ENCODE measurements at places on chromosomes 1 and 21. TPM values are rescaled to one million over a fixed set of nuclear protein-coding genes. Genes with fewer than 3 reads are reported as not detected.
A peak's percentile ranks its signal among the peaks of the same experiment; 100 is the strongest.

GRCh38 chr1:232570007-232570406, 59.9 kb downstream of the SIPA1L2 start:
- no peak overlapping the region for H3K4me3 ChIP-seq
- no peak overlapping the region for H3K27ac ChIP-seq
- DNase-seq, result no peak
- no peaks in the 10 kb centered on the region for H3K36me3 ChIP-seq
- no peaks in the 10 kb centered on the region for H3K27me3 ChIP-seq
- no peaks in the 10 kb centered on the region for H3K4me1 ChIP-seq

- H3K27me3 ChIP-seq, result no peaks in the 10 kb centered on the region
- H3K27ac ChIP-seq, result no peak overlapping the region
- peak; percentile 26 for DNase-seq
- no peaks in the 10 kb centered on the region for H3K36me3 ChIP-seq
Measured at GRCh38 chr21:44892536-44893277, 19.2 kb upstream of the PTTG1IP start.

GRCh38 chr21:27371115-27371974, 404.5 kb upstream of the ADAMTS5 start:
- no peaks in the 10 kb centered on the region for H3K27me3 ChIP-seq
- no peaks in the 10 kb centered on the region for H3K36me3 ChIP-seq
- no peak overlapping the region for H3K4me3 ChIP-seq
- H3K4me1 ChIP-seq, result no peaks in the 10 kb centered on the region
- no peak for DNase-seq
- H3K27ac ChIP-seq, result no peak overlapping the region

GRCh38 chr21:35575280-35575915, 484.9 kb downstream of the SETD4 start:
- H3K27ac ChIP-seq, result no peak overlapping the region
- H3K4me3 ChIP-seq, result no peak overlapping the region
- no peaks in the 10 kb centered on the region for H3K4me1 ChIP-seq

- no peaks in the 10 kb centered on the region for H3K36me3 ChIP-seq
- H3K4me3 ChIP-seq, result no peak overlapping the region
- H3K27me3 ChIP-seq, result peaks cover 19% of the 10 kb centered on the region
- DNase-seq, result no peak
Measured at GRCh38 chr1:48772211-48772610, 4.5 kb downstream of the BEND5 start.

DNA sequence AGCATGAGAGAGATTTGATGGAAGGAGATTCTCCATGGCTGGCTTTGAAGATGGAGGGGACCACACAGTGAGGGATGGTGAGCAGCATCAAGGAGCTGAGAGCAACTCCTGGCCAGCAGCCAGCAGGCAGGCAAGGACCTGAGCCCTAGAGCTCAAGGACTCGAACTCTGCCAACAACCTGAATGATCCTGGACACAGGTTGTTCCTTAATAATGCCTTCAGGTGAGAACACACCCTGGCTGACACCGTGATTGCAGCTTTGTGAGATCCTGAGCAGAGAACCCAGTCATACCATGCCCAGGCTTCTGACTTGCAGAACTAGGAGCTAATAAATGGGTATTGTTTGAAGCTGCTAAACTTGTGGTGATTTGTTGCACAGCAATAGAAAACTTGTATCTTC, 183.1 kb downstream of the LMX1A start:
- peaks cover 20% of the 10 kb centered on the region for H3K27me3 ChIP-seq
- H3K4me1 ChIP-seq, result no peaks in the 10 kb centered on the region
- DNase-seq, result no peak

The SPRR2B gene
- total RNA-seq, result not detected

Data from HCT116 (cell line).